Left lobe of liver (tissue), 2 donors: ENCODE measurements at places on chromosomes 3 and 15.

GRCh38 chr15:101709466-101709865 is 14.8 kb downstream of the TARS3 start:
- no peak for DNase-seq

DNA sequence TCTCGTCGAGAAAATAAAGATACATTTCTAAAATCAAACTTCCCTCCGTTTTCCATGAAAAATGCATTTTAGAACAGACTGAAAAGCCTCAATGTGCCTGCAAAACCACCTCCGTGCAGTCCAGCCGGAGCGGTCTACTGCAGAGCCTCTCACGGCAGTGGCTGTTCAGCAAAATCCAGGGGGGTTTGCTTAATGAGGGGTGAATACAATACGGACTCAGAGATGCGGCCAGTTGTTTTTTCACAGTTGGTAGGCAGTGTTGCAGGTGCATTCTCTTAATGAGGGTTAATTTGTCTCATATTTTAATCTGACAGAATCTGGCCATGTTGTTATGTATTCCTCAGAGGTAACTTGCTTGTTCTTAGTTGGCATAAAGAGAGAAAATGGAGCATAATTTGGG is 223.0 kb downstream of the EBLN2 start:
- DNase-seq = no peak

- no peak for DNase-seq
These were observed 18.3 kb downstream of the TMEM62 start for GRCh38 chr15:43151688-43152087.

GRCh38 chr15:85702321-85703101 is 92.2 kb downstream of the KLHL25 start:
- no peak for DNase-seq

- no peak for DNase-seq
These were observed 21.1 kb downstream of the MAPK6 start for GRCh38 chr15:52039925-52040781.

GRCh38 chr3:12349895-12350811 is 61.3 kb downstream of the PPARG start:
- DNase-seq = peak; percentile 79

GRCh38 chr3:172658344-172659245 is 52.3 kb downstream of the NCEH1 start:
- DNase-seq = no peak

- no peak for DNase-seq
These were observed 34.4 kb upstream of the TLE3 start for GRCh38 chr15:70132139-70132538.

DNA sequence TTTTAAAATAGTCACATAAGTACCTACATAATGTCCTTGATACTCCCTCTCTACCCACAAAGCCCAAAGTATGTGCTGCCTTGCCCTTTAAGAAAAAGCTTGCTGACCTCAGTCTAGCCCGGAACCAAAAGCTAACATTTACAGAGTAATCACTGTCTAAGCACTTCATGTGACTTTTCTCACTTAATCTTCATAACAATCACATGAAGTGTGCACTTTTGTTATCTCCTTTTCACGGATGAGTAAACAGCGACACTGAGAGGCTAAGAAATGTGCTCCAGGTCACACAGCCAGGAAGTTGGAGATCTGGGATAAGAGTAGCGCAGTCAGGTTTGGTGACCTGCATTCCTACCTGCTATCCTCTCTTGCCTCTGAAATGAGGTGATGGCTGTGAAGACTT is 194.0 kb downstream of the ITPR1 start:
- DNase-seq = no peak

DNA sequence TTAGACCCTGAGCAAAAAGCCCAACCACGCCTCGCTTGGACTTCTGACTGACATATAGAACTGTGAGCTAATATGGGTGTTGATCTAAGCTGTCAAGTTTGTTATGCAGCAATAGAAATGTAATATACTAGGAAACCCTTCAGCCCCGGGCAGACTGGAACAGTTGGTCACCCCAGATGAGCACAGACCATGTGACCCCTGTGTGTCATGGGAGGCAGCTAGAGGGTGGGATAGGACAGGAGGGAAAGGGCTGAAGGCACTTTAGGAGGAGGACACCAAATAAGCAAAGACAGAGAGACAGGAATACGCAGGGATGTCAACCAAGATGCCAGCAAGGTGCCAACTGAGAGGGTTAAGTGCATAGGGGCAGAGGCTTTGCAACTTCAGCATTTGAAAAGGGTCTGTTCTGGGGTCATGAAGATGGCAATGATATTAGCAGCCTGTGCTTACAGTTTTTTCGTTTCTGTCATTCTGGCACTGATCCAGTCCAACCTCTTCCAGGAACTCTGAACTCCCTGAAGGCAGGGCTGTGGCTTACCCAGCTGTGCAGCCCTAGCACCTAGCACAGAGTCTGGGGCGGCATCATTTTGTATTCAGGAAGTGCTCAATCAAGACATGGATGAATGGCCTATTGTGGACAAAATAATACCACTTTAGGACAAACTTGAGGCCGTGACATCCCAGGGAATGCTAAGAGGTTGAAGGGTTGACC is 51.4 kb downstream of the HES1 start:
- DNase-seq = no peak

GRCh38 chr15:88849376-88850072 is 45.8 kb downstream of the HAPLN3 start:
- no peak for DNase-seq

- no peak for DNase-seq
These were observed 1014.1 kb upstream of the SEMA6D start for GRCh38 chr15:46703020-46703861.

GRCh38 chr3:23206366-23206765 is 3.2 kb downstream of the UBE2E2 start:
- no peak for DNase-seq

GRCh38 chr3:108035751-108036150 is 55.1 kb downstream of the CD47 start:
- no peak for DNase-seq

GRCh38 chr3:144431134-144431533 is 459.5 kb downstream of the DIPK2A start:
- DNase-seq = no peak

- peak; percentile 94 for DNase-seq
These were observed 9.1 kb upstream of the LEKR1 start for GRCh38 chr3:156816794-156817645.

DNA sequence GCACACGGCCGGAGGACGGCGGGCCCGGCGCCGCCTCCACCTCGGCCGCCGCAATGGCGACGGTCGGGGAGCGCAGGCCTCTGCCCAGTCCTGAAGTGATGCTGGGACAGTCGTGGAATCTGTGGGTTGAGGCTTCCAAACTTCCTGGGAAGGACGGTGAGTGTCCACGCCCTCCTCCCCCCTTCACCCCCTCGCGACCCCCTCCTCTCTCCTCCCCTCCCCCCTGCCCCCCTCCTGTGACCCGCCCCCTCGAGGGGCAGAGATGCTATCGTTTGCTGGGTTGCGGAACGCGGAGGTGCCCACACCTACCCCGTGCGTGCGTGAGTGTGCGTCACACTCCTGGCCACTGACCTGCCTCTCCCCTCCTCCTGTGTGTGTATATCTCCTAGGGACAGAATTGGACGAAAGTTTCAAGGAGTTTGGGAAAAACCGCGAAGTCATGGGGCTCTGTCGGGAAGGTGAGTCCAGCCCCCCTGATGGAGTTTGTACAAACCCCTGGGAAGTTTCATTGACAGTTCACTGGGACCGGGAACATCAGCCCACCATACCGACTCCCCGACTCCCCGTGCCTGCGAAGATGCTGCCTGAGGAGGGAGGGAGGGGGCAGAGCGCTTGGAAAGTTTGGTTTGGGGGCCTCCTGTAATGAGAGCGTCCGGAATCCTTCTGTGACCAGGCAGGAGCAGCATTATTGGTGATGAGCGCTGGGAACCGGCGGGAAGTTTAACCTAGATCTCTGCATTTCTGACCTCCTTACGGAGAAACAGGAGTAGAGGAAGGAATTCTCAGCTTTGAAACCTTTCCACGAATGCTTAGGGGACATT is 795 bp upstream of the SCAANT1 start:
- DNase-seq = peak; percentile 77

- no peak for DNase-seq
These were observed 156.6 kb downstream of the MYRIP start for GRCh38 chr3:39965997-39966396.

DNA sequence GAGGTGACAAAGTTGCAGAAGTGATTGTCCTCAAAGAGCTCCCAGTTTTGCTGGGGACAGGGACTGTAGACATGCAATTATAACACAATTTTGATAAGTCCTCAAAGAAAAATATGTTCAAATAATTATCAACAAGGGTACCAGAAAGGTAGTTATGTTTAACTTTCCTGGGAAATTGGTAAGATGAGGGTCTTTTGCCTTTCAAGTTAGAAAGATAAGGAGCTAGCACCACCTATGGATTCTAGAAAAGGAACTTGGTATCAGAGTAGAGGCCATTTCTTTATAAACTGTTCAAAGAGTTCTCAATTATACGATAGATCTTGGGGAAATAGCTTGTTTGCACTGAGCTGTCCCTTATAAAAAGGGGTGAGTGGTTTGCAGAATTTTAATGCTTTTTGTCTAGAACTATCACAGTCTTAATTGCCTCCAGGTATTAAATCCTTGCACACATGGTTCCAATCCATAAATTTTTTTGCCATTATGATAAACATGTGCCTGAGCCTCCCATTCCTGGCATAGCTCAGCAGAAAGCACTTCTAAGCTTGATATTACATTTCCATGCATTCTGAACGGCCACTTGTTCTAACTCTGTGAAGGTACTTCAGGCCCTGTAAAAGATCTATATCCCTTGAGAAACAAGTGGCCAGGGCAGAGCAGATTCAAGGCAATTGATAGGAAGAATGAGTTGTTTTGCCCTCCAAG is 247.5 kb upstream of the LRIG1 start:
- DNase-seq = no peak

GRCh38 chr3:173584838-173585831 is 187.6 kb downstream of the NLGN1 start:
- DNase-seq = no peak

DNA sequence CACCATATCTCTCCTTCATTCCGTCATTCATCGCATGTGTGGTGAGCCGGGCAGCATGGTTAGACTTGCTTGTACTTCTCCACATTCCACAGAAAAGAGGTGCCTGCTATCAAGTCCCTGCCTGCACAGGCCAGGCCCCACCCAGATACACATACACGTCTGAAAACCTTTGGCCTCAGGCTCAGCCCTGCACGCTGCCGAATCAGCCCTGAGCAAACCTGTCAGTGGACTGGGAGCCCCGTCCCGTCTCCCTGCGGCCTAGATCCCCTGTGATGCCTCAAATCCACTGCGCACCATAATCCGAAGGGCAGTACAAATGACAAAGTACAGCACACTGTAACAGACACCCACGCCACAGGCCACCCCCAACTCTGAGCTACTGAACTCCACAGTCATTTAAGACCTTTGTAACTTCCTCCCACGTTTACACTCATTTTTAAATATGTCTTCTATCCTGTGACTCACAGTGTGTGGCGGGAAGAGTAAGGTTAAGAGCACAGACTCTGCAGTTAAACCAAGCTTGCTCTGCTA is 67.1 kb downstream of the MB21D2 start:
- DNase-seq = no peak

- DNase-seq = no peak
These were observed 142.1 kb upstream of the LRTM1 start for GRCh38 chr3:55069950-55070349.

DNA sequence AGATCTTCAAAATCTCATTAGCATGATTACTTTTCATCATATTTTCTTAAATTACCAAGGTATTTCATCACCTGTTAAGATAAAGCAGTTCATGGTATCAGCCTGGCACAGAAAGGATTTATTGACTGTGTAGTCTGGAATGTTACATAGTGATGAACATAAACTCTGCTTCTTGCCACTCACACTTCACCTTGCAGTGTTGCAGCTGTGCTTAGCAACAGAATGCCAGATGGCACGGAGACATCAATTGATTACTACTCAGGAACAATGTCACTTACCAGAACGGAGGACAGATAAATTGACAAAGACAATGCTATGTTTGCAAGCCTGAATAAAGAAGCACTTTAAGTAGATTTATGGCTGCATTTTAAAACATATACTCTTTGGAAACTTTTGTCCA is 15.0 kb upstream of the BCHE start:
- DNase-seq = no peak
